HAP-1 (cell line): ENCODE measurements at places on chromosomes 11 and 22.
A peak's percentile ranks its signal among the peaks of the same experiment; 100 is the strongest.

GRCh38 chr11:46676436-46677158 lies 23.8 kb downstream of the ARHGAP1 start:
- DNase-seq: no peak

GRCh38 chr11:93497596-93497995 lies 45.6 kb downstream of the SMCO4 start:
- DNase-seq: no peak

DNA sequence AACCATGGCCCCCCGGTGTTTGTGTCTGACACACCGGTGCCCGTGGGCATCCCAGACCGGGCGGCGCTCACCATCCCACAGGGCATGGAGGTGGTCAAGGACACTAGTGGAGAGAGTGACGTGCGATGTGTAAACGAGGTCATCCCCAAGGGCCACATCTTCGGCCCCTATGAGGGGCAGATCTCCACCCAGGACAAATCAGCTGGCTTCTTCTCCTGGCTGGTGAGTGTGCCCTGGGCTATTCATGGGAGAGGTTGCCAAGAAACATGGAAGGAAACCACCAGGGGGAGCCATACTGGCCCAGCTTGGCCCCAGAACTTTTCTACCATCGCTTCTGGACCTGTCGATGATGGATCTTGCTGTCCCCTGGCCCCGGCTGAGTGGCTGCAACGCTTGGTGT lies 36.5 kb downstream of the PRDM11 start:
- DNase-seq: peak; percentile 41

DNA sequence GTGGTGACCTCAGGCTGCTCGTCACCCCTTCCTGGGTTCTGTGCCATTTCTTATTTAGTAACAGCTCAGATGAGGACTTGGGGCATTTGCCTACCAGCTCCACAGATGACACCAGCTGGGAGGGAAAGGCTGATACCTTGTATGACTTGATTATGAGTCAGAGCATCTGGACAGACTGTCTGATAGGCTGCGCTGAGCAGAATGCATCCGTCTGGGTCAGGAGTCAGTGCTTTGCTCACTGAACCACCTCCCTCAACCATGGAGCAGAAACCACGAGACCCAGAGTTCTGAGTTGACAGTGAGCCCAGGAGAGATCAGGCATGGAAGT lies 6.8 kb downstream of the ST14 start:
- DNase-seq: no peak

DNA sequence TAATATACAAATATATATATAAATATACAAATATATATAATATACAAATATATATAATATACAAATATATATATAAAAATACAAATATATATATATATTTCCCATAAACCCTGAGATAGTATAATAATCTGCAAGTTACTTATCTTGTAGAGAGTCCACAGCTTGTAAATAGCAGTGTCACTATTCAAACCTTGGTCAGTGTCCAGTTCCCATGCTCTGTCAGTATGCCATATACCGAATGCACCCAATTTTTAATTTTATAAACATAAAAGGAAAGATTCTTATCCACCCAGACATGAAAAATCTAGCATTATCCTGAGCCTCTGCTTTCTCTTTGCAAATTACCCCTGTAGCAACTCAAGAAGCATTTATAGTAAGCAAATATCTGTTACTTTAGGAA lies 21.6 kb upstream of the CTSC start:
- no peak for DNase-seq

DNA sequence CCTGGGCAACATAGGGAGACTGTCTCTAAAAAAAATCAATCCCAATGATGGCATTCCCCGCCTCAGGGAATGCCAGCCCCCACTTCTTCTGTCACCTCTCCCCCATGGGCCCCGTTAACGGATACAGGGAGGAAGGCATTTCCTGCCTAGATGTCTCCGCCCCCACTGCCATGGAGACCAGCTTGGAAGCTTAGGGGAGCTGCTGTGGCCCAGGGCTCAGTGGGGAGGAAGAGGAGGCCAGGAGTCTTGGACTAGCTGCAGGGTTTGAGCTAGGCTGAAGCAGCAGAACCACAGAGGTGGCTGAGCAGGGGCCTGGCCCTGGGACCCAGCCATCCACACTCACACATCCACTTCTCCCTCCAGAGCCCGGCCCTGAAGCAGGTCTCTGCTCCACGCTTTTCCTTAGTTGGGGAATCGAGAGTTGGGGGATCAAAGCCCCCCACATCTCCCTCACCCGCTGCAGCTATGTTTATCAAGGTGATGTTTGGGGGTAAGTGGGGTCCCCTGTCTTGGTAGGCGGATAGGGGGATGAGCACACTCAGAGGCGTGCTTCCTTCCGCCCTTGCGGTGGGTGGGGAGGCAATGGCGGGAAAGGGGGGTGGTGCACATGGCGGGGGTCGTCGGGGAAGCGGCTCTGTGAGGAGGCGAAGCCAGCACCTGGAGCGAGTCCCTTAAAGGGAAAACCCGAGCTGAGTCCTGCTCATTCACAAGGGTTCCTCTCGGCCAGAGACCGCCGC lies at the start of gene C22orf15:
TSS of gene C22orf15 (plus strand) at position 149 of the 737 bp plus-strand sequence. CDS start at position 466, 317 bp downstream.
- no peak for DNase-seq

DNA sequence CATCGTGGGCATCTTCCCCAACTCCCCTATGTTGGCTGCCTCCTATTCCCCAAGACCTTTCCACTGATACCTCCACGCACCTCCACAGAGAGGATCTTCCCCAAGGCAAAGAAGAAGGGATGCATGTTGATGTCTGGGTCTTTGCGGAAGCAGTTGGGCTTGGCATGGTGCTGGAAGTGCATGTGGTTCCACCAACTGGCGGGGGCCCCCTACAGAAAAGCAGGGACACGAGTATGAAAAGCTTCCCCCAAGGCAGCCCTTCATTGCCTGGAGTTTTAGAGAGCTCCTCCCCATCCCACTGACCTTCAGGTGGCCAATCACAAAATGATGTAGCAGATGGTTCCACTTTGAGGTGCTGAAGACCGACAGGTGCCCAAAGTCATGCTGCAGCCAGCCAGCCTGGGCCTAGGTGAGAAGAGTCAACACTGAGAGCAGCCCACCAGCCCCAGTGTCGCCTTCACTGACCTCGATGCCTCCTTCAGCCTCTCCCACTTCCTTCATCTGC lies 6.1 kb downstream of the FADS1 start:
- DNase-seq: no peak

DNA sequence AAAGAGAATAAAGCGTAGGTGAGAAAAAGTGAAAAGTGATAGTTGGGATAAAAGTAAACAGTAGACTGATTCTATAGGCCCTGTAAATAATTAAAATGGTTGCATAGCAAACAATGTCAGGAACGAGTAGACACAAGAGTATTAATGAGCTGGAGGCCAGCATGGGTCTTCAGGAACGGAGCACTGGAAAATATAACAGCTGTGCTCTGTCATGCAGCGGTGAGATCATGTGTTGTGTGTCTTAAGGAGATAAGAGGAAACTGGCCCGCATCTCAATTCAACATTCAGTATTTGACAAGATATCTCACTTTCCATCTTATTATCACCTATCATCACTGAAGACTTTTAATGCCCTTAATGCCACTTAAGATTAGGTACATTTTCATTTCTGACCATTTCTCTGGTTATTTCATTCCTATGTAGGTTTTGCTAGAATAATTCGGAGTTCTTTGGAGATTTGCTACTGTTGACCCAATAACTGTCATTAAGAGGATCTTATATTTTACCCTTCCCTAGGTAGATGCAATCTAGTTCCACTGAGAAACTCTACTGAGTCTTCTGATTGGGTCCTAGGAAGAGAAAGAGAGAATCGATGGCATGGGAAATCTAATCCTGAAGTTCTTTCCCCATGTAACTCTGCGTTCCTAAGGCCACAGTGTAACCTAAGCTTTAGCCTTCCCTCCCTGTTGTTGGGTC lies 35.5 kb upstream of the VWA5A start:
- no peak for DNase-seq
